Skeletal muscle tissue (tissue), 5 donors: ENCODE measurements at places on chromosomes 3 and 15. TPM values are rescaled to one million over a fixed set of nuclear protein-coding genes. Genes with fewer than 3 reads are reported as not detected.

HTR3E gene
- total RNA-seq: not detected

PRR20G gene
- not detected for total RNA-seq

SAXO2 gene
- 0.52 TPM for total RNA-seq

TEX55 gene
- not detected for total RNA-seq

WDR72 gene
- under 0.01 TPM for total RNA-seq
